ENCODE measurements at places on chromosomes 1 and 21. TPM values are rescaled to one million over a fixed set of nuclear protein-coding genes. Genes with fewer than 3 reads are reported as not detected.

The KRTAP11-1 gene
- total RNA-seq, result not detected

The ADAM30 gene
- total RNA-seq, result not detected

The SLC37A1 gene
- 5.5 TPM for total RNA-seq

The PLA2G2F gene
- not detected for total RNA-seq

The RNF186 gene
- not detected for total RNA-seq

The FAM131C gene
- not detected for total RNA-seq

The AIM2 gene
- total RNA-seq, result not detected

The PADI1 gene
- under 0.01 TPM for total RNA-seq

The FMOD gene
- total RNA-seq, result 0.65 TPM

The PBX1 gene
- 3.9 TPM for total RNA-seq

The FNDC5 gene
- total RNA-seq, result 0.81 TPM

The ARL8A gene
- 15.9 TPM for total RNA-seq

The TMCC2 gene
- 4.3 TPM for total RNA-seq

The SPATA45 gene
- not detected for total RNA-seq

The ASPM gene
- 26.7 TPM for total RNA-seq

The VTCN1 gene
- total RNA-seq, result not detected

The OR2T11 gene
- total RNA-seq, result not detected

The RGSL1 gene
- total RNA-seq, result not detected

The EXO1 gene
- total RNA-seq, result 9.4 TPM

The TAS1R3 gene
- total RNA-seq, result 0.32 TPM

The PRAMEF5 gene
- total RNA-seq, result not detected

The ANXA9 gene
- total RNA-seq, result not detected

The DNAI4 gene
- total RNA-seq, result 3.4 TPM

The CLCA4 gene
- total RNA-seq, result not detected

The CFHR2 gene
- total RNA-seq, result not detected

The KLF17 gene
- total RNA-seq, result not detected

The HLCS gene
- total RNA-seq, result 6.5 TPM

The ASAP3 gene
- total RNA-seq, result 10.8 TPM

The ADAMTSL4 gene
- total RNA-seq, result under 0.01 TPM

The CSMD2 gene
- total RNA-seq, result 0.19 TPM

The FAM151A gene
- total RNA-seq, result not detected

The OR2T35 gene
- total RNA-seq, result not detected
